ENCODE measurements at places on chromosomes 3 and 15.
A peak's percentile ranks its signal among the peaks of the same experiment; 100 is the strongest.

- DNase-seq, result no peak
Measured at GRCh38 chr15:35181538-35181937, 96.4 kb upstream of the NANOGP8 start.

GRCh38 chr3:58564456-58565160 lies 12.6 kb downstream of the FAM107A start:
- DNase-seq, result no peak

DNA sequence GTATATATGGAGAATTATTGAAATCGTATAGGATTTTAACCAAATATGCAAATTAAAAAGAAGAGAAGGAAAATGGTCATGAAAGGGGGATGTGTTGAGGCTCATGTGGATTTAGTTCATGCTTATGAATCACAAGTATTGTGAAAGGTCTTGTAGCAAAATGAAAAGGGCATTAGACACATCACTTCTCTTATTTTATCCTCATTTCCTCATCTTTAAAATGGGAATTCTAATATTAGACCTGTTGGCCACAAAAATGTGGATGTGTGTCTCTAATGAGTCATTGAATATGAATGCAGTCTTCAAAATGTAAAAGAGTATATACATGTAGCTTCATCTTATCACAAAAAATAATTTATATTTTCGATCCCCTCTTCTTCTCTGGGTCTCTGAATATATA lies 14.9 kb upstream of the ALCAM start:
- DNase-seq, result no peak

DNA sequence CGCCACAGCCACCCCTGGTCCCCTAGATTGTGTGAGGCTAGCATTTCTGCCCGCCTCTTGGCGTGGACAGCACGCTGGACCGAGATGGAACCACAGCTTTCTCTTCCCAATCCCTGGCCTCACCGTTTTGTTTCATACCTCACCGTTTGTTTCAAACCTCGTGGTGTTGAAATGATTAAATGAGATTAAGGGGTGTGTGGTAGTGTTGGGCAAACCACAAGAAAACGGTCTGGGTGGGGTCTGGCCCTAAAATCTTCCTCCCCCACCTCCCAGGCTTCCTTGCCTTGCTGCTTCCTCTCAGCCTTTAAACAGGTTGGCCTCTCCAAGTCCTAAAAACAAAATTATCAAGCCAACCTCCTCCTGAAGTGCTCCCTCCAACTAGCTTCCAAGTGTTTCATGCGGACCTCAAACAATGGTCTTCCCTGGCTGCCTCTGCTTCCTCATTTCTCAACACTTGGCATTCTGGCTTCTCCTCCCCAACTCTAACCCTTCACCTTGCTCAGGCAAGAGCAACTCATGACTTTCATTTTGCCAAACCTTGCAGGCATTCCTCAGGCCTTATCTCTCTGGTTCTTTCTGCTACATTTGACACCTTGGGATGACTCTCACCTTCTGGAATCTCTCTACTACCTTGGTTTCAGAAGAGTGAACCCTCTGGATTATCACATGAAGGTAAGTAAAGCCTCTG lies 1.4 kb upstream of the ATP13A3 start:
- no peak for DNase-seq

DNA sequence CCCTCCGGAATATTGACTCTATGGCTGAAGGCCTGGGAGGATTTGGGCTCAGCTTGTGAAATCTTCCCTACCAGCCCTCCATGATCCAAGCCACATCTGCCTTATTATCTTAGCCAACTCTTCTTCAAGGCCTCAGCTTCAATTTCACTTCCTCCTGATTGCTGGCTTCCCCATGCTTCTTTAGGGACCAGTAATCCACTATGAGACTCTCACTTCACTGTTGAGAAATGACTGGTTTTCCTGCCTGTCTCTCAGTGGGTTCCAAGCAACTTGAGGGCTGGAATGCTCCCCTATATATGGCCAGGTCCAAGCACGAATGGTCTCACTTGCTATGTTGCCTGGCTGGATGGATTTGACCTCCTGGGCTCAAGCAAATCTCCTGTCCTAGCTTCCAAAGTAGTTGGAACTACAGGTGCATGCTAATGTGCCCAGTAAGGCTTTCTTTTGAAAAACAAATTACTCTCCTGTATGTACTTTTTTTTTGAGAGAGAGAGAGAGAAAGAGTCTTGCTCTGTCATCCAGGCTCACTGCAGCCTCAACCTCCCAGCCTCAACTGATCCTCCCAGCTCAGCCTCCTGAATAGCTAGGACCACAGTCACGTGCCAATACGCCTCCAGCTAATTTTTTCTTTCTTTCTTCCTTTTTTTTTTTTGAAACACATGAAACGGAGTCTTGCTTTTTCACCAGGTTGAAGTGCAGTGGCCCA lies 7.9 kb upstream of the PIK3CB start:
- DNase-seq, result no peak

GRCh38 chr3:123346021-123346420 lies 102.9 kb downstream of the ADCY5 start:
- DNase-seq, result no peak

- DNase-seq, result no peak
Measured at GRCh38 chr15:80526556-80527340, 122.6 kb downstream of the ARNT2 start.

DNA sequence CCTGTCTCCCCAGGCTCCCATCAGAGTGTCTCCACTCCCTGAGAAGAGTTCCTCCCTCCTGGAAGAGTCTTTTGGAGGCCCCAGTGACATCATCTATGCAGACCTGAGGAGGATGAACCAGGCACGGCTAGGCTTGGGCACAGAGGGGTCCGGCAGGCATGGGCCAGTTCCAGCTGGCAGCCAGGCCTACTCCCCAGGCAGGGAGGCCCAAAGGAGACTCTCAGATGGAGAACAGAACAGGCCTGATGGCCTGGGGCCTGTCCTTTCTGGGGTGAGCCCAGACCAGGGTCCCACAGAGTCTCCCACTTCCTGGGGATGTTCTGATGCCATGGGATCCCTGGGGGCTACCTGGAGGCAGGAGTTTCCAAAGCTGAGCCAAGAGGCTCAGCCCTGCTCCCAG lies 8.5 kb downstream of the SH2D7 start:
- DNase-seq, result no peak

DNA sequence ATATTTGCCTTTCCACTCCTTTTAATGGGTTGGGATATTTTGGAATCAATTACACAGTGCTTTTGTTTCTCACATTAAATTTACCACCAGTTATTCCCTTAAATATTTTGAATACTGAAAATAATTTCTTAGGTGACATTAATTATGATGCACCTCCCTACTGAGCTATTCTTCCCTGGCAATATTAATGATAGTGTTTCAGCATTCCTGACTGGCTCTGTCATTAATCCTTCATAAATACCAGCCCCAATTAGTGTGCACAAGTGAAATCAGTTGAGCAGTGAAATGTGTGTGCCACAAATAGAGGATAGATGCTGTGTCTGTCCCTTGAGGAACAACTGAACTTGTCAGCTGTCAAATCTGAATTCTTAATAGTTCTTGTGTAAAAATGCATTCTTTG lies 304.0 kb downstream of the CACNA2D3 start:
- no peak for DNase-seq

- no peak for DNase-seq
Measured at GRCh38 chr15:90708516-90708915, 8.6 kb upstream of the BLM start.

DNA sequence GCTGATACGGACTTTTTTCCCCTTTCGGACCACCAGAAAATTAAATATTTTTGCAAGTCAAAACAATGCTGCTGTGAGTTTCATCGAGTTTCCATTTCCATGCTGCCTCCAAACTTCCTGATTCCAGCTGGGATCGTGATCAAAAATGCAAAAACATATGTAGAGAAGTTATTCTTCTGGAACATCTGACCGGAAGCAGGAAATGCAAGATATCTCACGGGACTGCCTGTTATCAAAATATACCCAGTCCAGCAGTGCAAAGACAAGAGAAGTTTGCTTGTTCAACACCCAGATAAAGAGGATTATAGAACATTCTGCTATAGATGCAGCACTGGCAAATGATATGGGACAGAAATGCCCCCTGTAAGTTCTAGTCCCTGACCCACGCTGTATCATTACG lies 726.7 kb upstream of the NR2F2 start:
- no peak for DNase-seq

GRCh38 chr3:111338059-111338698 lies 203.8 kb upstream of the CD96 start:
- DNase-seq, result peak; percentile 30

- DNase-seq, result no peak
Measured at GRCh38 chr15:66593219-66593780, 27.5 kb upstream of the LCTL start.

Measured in stimulated activated CD4-positive, alpha-beta T cell treated with anti-CD3 and anti-CD28 coated beads, Interleukin-12 subunit alpha, Interleukin-12 subunit beta, amount 100 ng/mL, for 4 hours (primary cell).